ENCODE measurements at places on chromosomes 1 and 21.

- H3K27me3 ChIP-seq, result peaks cover 7% of the 10 kb centered on the region
- DNase-seq, result no peak
- no peak overlapping the region for H3K4me3 ChIP-seq
These were observed 21.1 kb downstream of the GNG4 start for GRCh38 chr1:235628316-235629005.

GRCh38 chr1:75600781-75601180, 10.1 kb downstream of the SLC44A5 start:
- H3K36me3 ChIP-seq, result no peaks in the 10 kb centered on the region
- no peak for DNase-seq
- H3K27me3 ChIP-seq, result peaks cover 22% of the 10 kb centered on the region
- H3K4me1 ChIP-seq, result peaks cover 2% of the 10 kb centered on the region
- no peak overlapping the region for H3K4me3 ChIP-seq

- no peak for DNase-seq
- H3K27me3 ChIP-seq, result peaks cover 16% of the 10 kb centered on the region
- H3K4me1 ChIP-seq, result peaks cover 8% of the 10 kb centered on the region
- no peak overlapping the region for H3K4me3 ChIP-seq
- H3K36me3 ChIP-seq, result no peaks in the 10 kb centered on the region
These were observed 90.1 kb downstream of the PRDM16 start for GRCh38 chr1:3159121-3159520.

GRCh38 chr21:45136927-45137611, 62.7 kb downstream of the ADARB1 start:
- no peak overlapping the region for H3K4me3 ChIP-seq
- peak; percentile 85 for DNase-seq
- H3K27ac ChIP-seq, result no peak overlapping the region
- H3K27me3 ChIP-seq, result no peaks in the 10 kb centered on the region
- H3K36me3 ChIP-seq, result no peaks in the 10 kb centered on the region

- H3K36me3 ChIP-seq, result peaks cover under 1% of the 10 kb centered on the region
- no peak overlapping the region for H3K27ac ChIP-seq
- no peak overlapping the region for H3K4me3 ChIP-seq
- H3K27me3 ChIP-seq, result no peaks in the 10 kb centered on the region
These were observed 4.3 kb upstream of the SLC30A1 start for GRCh38 chr1:211583011-211583992.

GRCh38 chr1:165424454-165425216, 20.3 kb downstream of the RXRG start:
- peak overlapping the region; percentile 87 for H3K27ac ChIP-seq
- peak overlapping the region; percentile 68 for H3K4me3 ChIP-seq
- peaks cover 28% of the 10 kb centered on the region for H3K4me1 ChIP-seq
- DNase-seq, result peak; percentile 44

GRCh38 chr1:15460708-15461095, 4.2 kb downstream of the CELA2A start:
- peaks cover 1% of the 10 kb centered on the region for H3K27me3 ChIP-seq
- H3K36me3 ChIP-seq, result no peaks in the 10 kb centered on the region
- no peaks in the 10 kb centered on the region for H3K4me1 ChIP-seq
- H3K27ac ChIP-seq, result no peak overlapping the region

- no peak overlapping the region for H3K4me3 ChIP-seq
- DNase-seq, result no peak
- peaks cover 6% of the 10 kb centered on the region for H3K4me1 ChIP-seq
- no peaks in the 10 kb centered on the region for H3K36me3 ChIP-seq
- H3K27ac ChIP-seq, result no peak overlapping the region
These were observed 19.5 kb upstream of the TSNAX start for GRCh38 chr1:231508941-231509340.

- no peak for DNase-seq
- H3K27ac ChIP-seq, result no peak overlapping the region
- H3K4me1 ChIP-seq, result no peaks in the 10 kb centered on the region
- H3K27me3 ChIP-seq, result peaks cover 3% of the 10 kb centered on the region
- no peaks in the 10 kb centered on the region for H3K36me3 ChIP-seq
These were observed 12.8 kb upstream of the TMPRSS2 start for GRCh38 chr21:41520560-41521442.

DNA sequence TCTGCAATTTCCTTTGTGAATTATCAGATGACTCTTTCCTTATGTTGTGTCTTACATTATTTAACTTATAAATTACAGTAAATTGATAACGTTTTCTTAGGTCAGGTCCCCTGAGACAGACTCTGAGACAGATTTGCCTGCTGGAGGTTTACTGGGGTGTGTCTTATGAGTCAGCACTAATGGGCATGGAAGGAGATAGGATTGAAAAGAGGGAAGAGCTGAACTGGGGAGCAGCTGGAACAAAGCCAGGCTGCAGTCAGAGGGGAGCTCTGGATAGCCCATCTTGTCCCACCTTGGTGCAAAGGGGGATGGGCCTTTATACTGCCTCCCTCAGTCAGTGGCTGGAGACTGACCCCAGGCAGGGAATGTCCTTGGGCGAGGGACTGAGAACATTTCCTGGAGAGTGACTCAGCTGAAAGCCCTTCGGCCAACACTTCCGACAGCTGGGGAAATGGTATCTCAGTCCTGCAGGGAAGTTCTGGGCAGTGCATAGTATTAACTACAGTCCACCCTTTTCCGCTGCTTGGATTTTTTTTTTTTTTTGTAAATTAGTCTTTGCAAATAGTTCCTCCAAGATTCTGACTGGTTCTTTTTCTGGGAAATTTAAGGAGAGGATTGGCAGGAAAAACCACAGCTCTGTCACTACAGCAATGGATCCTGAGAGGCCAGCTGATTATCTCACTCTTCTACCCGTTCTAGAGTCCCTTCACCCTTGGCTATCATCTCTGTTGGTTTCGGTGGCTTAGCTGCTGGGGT, 39.1 kb upstream of the CDC42BPA start:
- no peaks in the 10 kb centered on the region for H3K36me3 ChIP-seq
- DNase-seq, result no peak
- no peak overlapping the region for H3K4me3 ChIP-seq
- no peak overlapping the region for H3K27ac ChIP-seq
- no peaks in the 10 kb centered on the region for H3K27me3 ChIP-seq
- no peaks in the 10 kb centered on the region for H3K4me1 ChIP-seq

- no peaks in the 10 kb centered on the region for H3K36me3 ChIP-seq
- DNase-seq, result peak; percentile 43
- H3K27me3 ChIP-seq, result no peaks in the 10 kb centered on the region
- no peak overlapping the region for H3K27ac ChIP-seq
- H3K4me3 ChIP-seq, result no peak overlapping the region
These were observed 7.8 kb upstream of the KIF14 start for GRCh38 chr1:200628223-200628881.

GRCh38 chr21:46428286-46428685, 30.4 kb upstream of the DIP2A start:
- H3K36me3 ChIP-seq, result peaks cover 18% of the 10 kb centered on the region
- no peak overlapping the region for H3K4me3 ChIP-seq
- no peak for DNase-seq
- no peak overlapping the region for H3K27ac ChIP-seq

DNA sequence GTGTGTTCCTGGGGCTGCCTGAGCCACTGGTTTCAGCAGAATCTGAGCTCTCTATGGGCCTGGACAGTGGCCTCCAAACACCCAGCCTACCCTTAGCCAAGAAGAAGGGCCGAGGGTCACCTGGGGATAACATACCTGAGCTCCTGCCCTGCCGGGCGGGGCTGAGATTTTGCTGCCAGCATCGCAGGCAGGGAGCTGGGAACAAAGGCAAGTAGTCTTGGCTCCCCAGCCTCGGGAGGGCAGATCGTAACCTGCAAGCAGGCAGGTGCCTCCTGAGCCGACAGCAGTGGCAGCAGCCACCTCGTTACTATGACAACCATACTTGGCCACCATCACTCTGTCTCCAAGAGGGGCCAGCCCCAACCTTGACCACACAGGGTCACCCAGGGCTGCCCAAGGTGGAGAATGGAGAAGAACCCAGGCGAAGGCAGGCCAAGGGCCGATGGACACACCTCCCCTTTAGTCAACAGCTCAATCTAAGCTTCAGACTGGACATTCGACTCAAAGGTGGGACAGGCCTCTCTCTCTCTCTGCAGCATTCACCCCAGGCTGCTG, 54.6 kb downstream of the TOMM20 start:
- peak overlapping the region; percentile 90 for H3K27ac ChIP-seq
- no peak for DNase-seq
- H3K4me1 ChIP-seq, result peaks cover 36% of the 10 kb centered on the region

Data from activated naive CD4-positive, alpha-beta T cell treated with anti-CD3 and anti-CD28 coated beads for 36 hours (primary cell).